ENCODE measurements at places on chromosomes 4 and X.

DNA sequence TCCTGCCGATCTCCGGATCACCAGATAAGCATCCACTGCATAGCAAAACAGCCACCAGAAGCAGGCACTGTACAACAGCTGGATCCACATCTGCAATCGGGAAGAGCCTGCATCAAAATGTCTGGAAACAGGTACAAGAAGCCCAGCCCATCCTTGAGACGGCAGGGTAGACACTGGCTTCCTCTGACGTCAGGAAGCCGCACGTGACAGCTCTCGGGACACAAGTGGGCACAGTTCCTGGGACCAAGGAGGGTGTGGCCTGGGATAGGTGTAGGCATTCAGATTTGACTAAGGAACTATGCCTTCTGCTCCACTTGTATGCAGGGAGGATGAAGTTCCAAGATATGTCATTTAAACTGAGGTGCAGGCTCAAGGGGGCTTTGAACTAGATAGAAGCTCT, 6.3 kb downstream of the GPR143 start:
- no peak for DNase-seq

DNA sequence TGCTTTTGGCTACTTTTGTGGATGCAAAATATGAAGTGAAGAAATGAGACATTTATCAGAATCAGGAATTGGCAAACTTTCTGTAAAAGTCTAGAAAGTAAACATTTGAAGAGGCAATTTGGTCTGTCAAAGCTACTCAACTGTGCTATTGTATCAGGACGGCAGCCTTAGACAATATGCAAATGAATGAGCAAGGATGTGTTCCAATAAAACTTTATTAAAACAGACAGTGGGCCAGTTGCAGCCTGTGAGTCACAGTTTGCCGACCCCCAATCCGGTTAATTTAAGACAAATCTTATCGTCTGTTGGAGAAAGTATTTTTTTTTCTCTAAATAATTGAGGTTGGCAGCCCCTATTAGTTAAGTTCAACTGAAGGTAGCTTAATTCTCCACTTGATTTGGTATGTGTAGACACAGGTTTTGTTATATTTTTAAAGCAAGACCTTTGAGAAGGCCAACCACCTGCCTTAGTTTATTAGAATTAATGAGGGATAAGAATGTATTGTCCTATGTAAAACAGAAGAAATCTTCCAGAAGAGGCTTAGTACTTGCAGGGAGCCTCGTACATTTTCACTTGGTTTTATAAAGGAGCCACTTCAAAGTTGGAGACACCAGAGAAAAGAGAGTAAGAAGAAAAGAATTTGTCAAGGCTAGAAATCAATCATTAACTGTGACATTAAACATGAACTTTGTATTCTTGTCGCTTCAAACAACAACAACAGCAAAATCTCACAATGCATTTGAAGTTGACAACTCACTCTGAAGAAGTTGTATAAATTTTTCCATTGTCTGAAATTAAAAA, 81.6 kb upstream of the FAT1 start:
- DNase-seq, result no peak

GRCh38 chrX:76987381-76987780, 459.8 kb upstream of the FGF16 start:
- DNase-seq, result no peak

- no peak for DNase-seq
Measured at GRCh38 chr4:2961421-2961810, 1.8 kb downstream of the NOP14 start.

DNA sequence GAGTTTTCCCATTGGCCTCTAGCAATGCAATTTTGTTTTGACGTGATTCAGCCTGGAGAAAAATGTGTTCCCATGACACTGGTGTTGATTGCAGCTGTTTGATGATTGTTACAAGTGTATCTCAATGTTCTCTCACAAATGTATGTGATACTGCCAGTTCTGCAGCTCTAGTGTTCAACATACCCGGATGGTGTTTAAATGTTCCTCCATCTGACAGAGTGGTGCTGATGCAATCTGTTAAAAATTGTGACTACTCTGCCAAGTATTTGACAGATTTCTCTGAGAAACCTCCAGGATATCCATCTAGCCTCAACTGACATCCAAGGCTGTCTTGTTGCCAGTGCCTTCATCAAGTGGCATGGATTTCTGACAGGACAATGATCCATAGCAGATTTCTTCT, 657.2 kb upstream of the DIAPH2 start:
- no peak for DNase-seq

DNA sequence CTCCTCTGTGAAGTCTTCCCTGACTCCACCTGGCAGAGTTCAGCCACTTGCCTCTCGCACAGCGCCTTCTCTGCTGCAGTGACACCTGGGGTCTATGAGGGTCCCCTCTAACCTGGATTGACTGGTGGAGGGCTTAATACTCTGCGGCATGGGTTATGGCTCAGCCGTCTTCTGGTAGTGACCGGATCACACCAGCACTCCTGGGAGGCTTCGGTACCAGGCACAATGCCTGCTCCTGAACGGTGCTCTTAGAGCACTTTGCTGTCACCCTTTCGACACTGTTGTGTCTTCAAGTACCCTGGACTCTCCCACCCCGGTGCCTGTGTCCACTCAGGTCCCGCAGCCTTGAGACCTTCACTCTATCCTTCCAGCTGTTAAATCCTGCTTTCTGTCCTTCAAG, 50.0 kb downstream of the C4orf50 start:
- no peak for DNase-seq

DNA sequence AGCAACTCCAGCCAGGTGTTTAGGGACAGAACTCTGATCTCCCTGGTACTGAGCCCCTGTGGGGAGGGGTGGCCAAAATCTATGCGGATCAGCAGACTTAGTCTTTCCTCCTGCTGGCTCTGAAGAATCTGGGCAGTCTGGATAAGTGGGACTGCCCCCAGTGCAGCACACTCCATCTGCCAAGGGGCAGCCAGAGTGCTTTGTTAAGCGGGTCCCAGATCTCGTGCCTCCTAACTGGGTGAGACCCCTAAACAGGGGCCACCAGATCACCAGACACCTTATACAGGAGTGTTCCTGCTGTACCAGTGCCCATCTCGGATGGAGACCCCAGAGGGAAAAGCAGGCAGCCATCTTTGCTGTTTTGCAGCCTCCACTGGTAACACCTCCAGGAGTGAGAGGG, 81.5 kb upstream of the IL13RA2 start:
- DNase-seq, result no peak

- no peak for DNase-seq
Measured at GRCh38 chrX:136759968-136760367, 20.8 kb downstream of the ARHGEF6 start.

DNA sequence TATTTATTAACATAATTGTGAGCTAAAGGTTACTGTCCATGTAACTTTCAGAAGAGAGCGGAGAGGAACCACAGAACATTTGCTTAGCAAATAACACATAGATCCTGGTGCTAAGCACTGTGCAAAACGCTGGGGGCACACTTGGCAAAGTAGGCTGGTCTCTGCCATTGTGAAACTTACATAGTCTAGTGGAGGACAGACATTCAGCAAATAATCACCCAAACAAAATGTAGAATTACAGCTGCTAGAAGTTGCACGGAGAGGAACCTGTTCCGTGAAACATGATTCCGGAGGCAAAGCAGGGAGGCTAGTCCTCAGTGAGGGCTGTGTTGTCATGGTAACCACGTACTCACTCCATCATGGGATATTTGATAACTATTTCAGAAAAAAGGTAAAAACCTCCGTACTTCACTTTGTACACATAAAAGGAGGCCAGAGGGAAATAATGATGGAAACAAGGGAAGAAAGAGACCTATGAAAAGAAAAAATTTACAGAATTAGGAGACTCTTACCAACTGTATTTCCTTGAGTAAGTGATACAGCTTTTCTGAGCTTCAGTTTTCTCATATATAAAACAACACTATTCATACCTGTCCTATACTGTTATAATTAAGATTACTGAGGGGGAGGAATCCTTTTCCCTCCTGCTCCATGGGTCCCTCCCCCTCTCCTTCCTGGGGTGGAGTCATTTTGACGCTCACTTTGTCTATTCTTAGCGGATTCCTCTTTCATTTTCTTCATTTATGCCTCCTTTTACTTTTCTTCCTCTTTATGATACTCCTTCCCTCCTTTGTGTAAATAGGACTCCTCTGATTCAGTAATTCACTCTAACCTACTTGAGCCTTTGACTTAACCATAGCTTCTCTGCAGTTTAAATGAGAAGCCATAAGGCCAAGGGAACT, 825 bp upstream of the RASGEF1B start:
- no peak for DNase-seq
